Forelimb muscle (tissue), 1 donor: ENCODE measurements at places on chromosomes 3 and 15.

GRCh38 chr15:83207009-83207659, 489 bp downstream of the HDGFL3 start:
- DNase-seq = no peak

DNA sequence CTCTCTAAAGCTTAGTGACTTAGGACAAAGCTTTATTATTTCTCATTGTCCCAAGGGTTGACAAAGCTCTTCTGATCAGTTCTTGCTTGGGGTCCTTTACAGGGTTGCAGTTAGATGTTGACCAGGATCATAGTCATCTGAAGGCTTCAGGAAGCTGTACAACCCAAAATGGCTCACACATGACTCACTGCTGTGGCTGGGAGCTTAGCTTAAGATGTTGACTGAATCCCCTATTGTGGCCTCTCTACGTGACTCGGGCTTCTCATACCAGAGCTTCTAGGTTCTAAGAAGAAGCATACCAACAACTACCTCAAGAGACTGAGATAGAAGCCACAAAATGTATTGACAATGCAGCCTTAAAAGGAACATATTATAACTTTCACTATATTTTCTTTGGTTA, 569.6 kb upstream of the ROBO2 start:
- DNase-seq = no peak

DNA sequence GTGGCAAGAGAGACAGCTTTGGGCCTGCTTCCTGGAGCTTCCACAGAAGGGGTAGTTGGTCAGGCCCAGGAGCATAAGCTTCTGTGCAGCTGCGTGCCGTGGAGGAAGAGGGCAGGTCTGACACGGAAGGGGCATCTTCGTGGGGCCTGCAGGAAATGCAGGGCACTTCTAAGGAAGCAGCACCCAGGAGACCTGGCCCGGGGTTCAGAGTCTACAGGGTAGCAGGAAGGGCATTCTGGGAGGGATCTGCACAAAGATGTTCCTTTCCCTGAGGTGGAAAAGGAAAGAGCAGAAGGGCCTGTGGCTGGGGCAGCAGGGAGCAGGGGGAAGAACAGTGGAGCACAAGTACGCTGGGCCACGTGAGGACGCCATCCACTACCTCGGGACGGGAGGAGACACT, 85.1 kb downstream of the DNAJB8 start:
- no peak for DNase-seq

DNA sequence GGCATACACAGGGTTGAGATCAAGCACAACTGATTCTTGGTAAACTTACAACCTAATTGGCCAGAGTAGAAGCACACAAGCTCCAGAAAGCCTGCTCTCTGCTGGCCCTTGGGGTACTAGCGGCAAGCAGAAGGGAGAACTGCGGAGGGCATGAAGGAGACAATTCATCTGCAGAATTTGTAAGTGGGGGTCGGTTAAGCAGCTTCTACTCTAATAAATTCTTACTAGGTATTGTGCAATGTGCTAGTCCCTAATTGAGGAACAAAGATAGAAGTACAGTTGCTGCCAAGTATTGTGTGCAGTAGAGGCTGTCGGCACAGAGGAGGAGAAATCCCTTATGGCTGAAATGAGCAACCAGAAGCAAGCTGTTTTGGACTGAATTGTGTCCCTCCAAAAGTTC, 91.2 kb upstream of the VEPH1 start:
- DNase-seq = no peak

DNA sequence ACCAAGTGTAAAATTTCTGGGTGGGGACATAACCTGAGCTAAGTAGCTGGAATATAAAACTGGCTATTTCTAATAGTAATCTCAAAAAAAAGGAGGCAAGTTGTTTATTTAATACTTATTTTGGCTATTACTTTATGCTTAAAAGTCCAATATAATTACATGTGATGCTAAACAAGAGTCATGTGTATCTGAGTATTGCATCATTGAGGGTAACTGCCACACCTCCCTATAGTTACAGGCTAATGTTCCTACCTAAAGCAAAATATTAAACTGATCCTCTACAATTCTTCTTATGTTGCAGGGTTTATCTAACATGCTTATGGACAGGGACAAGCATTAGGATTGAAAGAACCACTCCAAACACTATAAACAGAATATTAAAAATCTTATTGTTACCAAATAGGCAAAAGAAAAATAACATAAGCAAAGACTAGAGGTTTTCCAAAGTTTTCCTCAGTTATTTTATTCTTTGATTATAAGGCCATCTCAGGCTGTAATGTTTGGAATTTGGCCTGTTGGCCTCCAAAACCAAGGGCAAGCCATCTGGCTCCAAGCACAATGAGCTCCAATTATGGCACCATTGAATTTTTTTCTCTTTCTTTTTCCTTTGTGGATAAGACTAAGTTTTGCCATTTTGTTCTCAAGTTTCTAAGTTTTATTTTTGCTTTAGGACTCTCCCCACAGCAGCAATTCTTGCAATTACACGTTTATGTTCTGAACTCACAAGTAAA, 75.8 kb upstream of the ABI3BP start:
- DNase-seq = no peak

- DNase-seq = no peak
Observed at GRCh38 chr15:71883447-71883846, 73.1 kb downstream of the NR2E3 start.
